Stimulated activated CD4-positive, alpha-beta T cell treated with anti-CD3 and anti-CD28 coated beads, Interleukin-1b, Interleukin-23, amount 100 ng/mL, for 1 hour (primary cell): ENCODE measurements at places on chromosomes 5 and 9.

DNA sequence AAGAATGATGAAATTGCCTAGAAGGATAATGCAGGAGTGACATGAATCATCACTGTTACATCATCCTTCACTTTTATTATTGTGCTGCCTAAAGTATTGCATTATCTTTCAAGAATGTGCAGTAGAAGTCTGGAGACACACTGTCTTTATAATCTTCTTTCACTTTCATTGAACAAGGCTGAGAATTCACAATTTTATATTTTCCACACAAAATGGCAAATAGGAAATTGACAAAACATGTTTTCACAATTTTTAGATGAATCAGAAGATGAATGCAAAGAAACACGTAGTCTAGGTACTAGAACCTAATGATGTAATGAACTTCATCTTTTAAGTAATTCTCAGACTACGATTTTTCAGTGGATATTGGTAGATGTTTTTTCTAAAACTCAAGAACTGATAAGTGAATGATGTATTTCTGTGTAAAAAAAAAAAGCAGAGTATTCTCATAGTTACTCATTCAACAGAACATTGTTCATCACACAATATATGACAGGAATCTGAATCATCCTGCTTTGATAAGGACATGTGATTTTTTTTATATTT is 131.5 kb upstream of the GRHPR start:
- no peak for DNase-seq

- no peak for DNase-seq
Measured at GRCh38 chr5:100854591-100854990, 48.5 kb downstream of the ST8SIA4 start.

GRCh38 chr9:132175431-132175830 is 13.6 kb downstream of the NTNG2 start:
- no peak for DNase-seq

DNA sequence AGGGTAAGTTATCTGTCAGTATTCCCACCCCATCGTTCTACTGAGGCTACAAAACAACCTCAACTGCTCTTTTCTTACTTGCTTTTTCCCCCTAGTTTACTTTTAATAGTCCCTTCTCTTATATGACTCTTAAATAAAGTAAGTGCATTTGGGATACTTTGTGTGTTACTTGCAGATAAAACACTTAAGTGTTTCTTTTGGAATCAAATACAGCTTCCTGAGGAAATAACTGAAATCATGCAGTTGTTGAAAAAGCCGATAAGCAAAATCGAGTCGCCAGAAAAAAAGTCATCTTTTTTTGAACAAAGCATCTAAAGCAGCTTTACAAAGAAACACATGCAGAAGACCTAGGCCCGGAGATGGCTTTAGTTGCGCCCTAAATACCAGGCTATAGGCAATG is 53.5 kb upstream of the EPB41L4A start:
- no peak for DNase-seq

- DNase-seq, result no peak
Measured at GRCh38 chr5:6759983-6760382, 46.8 kb downstream of the TENT4A start.

GRCh38 chr9:130587921-130588320 is 8.5 kb downstream of the FUBP3 start:
- no peak for DNase-seq

DNA sequence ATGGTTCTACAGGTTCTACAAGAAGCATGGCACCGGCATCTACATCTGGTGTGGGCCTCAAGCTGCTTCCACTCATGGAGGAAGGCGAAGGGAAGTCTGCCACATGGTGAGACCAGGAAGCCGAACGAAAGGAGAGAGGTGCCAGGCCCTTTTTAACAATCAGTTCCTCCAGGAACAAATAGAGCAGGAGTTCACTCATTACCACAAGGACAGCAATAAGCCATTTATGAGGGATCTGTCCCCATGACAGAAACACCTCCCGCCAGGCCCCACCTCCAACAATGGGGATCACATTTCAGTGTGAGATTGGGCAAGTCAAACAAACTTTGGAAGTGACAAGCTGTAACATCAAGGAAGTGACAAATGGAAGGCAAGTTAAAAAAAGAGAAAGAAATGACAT is 95.5 kb upstream of the PTPN3 start:
- DNase-seq, result no peak

GRCh38 chr9:70406434-70406862 is 8.0 kb downstream of the KLF9 start:
- no peak for DNase-seq

- no peak for DNase-seq
Measured at GRCh38 chr9:82903503-82903902, 159.4 kb downstream of the RASEF start.

- DNase-seq, result no peak
Measured at GRCh38 chr5:177447066-177447610, 524 bp downstream of the PRR7 start.

- no peak for DNase-seq
Measured at GRCh38 chr5:74319076-74319475, 321.5 kb downstream of the ENC1 start.

GRCh38 chr5:35681911-35682310 is 64.2 kb downstream of the SPEF2 start:
- DNase-seq, result no peak

DNA sequence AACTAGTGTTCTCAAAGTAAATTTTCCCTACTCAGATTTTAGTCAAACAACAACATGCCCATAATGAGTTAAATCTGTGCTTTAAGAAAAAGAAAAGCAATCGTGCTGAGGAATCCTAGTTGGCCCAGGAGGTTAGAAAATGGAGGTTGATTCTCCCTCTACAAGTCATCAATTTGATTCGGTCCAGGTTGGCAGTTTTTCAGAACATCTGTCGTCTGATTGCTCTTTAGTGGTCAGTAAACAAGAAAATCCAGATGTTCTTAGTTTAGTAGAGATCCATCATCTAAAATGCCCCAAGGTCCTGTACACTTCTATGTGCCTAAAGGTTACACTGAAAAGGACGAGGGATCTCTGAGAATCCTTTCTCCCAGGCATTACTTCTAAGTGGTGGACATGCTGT is 659.2 kb downstream of the MTRR start:
- DNase-seq, result no peak

DNA sequence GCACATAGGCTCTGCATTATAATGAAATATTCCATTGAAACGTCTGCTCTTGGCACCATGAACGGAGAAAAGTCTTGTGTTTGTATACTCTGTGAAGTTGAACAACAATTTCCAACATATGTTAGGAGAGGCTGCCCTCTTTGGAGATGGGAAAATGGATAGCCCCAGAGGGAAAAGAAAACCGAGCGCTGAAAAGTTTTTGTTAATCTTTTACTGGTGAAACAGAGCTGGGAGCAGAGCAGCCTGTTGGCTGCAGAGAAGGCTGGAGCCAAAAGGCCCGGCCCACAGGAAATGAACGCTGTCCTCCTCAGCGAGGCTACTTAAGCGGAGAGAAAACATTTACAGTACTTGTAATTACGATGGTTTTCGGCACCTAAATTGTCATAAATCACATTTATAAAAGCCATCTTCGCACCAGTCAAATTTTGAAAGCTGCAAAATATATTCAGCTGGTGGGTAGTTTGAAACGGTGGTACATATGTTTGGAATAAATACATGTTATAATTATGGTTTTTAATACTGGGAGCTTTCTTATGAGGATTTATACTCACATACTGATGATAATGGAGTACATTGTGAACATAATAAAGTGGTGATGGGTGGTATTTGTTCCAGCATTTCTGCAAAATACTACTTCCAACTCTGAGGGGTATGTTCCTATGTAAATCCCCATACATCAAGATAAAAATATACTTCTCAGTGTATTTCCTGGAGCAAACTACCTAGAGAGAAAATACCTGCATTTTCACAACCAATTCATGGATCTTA is 129.6 kb upstream of the CNTLN start:
- DNase-seq, result no peak

GRCh38 chr9:3161912-3162311 is 318.0 kb upstream of the PUM3 start:
- DNase-seq, result no peak

DNA sequence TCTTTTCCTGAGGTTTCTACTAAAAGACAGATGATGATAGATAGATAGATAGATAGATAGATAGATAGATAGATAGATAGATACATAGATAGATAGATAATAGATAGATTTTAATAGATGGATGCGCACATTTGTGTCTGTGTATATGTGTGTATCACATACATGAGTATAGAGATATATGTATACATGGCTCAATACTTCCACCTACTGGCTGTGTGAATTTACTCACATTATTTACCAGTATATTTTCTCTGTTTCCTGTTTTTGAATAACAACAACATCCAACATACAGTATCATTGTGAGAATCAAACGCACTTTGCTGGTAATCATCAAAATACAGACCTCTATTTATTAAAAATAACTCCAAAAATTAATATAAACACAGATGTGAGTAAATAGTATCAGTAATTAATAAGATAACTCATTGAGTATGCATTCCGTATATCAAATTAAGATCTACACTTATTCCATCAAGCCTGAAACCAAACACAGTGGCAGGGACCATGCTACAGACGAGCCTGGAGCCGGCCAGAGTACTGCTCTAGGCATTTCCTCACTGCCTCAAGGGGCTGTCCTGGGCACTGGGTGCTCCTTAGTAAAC is 338.0 kb downstream of the SEMA5A start:
- no peak for DNase-seq

DNA sequence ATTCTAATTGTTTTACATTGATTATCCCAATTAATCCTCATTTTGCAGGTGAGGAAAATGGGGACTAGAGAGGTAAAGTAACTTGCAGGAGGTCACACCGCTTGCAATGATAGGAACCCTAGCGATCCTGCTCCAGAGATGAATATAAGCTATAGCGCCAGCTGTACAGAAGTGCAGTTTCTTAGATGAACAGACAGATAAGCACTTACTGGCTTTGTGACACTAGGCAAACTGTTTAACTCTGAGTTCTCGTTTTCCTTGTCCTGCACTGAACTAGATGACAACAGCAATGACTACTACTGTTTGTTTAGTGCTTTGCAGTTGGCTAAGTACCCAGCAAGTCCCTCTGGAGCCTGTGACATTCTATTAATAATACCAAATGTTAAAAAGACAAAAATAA is 11.1 kb downstream of the LHX6 start:
- no peak for DNase-seq

DNA sequence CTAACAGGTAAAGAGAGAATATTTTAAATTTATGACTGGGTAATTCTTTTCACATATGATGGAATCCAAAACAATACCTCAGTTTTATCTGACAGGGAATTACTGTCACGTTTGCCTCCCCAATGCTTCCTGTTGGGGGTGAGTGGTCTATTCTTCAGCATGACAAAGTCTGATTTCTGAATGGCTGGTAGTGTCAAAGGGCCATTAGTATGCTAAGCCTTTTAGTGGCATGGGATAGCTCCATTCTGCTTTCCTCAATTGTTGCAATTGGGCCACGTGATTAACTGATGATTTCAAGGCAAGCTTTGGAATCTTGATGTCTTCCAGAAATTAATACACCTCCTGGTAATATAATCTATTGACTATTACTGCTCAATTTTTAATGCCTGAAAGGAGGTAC is 14.7 kb upstream of the NDUFS4 start:
- no peak for DNase-seq

GRCh38 chr9:71816916-71817451 is 48.7 kb upstream of the CEMIP2 start:
- DNase-seq, result no peak

DNA sequence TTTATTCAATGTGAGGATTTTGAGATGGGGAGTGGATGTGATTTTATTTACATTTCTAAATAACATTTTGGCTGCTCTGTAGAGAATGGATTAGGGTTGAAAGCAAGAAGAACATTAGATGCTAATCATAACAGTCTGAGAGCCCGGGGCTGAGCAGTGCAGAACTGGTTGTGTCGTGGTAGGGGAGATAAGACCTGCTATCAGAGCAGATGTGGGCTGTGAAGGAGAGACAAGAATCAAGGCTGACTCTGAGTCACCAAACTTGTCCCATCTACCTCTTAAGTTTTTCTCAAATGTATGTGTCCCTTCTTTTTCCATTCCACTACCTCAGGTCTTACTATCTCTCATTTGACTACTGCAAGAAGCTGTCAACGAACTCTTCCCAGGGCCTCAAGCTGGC is 35.4 kb upstream of the SLC28A3 start:
- no peak for DNase-seq

- no peak for DNase-seq
Measured at GRCh38 chr5:146169076-146169475, 13.4 kb downstream of the LARS1 start.

- no peak for DNase-seq
Measured at GRCh38 chr9:18492612-18493011, 18.7 kb downstream of the ADAMTSL1 start.

DNA sequence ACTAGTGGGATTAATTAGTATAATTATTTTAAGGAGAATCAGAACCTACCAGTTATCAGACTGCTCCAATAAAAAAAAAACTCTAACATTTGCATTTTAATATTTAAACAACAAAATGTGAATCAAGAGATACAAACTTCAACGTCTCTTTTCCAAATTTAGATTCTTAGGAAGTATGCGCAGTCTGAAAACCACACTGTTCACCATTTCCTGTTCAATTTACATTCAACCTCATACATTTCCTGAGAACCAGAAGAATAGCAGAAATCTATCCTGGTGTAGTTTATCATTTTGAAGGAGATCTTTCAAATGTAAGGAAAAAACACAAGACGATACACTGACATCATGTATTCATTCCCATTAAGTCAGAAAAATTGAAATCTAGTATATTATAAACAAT is 869.2 kb downstream of the EFNA5 start:
- DNase-seq, result no peak

DNA sequence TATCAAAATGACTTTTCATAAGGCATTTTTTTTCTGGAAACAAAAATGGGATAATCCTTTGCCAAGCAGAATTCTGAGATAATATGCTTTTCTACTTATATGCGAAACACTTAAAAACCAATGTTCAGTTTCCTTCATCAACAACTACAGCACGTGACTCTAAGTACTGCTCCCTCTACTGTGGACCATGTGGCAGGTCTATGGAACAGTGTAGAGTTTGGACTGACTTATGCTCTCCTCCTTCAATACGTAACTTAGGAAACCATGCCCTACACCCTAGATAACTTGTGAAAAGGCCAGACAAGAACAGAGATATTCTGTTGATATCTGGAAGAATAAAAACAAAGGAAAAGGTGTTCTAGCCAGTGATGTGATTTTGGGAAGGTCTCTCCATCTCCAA is 111.3 kb upstream of the GNA14 start:
- no peak for DNase-seq

GRCh38 chr9:131899296-131900228 is 159.7 kb upstream of the RAPGEF1 start:
- no peak for DNase-seq

DNA sequence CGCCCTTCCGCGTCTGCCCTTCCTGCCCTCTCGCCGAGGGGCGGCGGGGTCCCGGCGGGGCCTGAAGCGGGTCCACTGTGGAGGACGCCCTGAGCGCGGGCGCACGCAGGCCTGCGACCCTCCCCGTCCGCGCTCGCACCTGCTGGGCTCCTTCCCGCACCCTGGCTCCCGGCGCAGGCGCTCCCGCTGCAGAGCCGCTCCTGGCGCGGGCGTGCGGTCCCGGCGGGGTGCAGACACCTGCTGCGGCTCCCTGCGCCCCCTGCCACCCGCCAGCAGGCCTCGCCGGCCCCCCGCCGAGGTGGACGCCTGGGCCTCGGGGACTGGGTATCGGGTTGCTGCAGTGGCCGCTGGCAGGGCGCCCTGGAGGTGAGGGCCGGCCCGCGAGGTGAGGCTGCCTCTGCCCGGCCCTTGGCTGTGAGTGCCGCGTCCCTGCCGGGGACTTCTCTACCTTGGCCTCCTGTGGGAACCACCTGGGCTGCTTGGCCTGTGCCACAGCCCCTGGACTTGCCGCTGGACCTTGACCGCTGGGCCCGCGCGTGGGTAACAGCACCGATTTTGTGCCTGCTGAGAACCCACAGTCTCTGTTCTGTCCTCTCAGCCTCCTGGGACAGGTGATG is 627 bp downstream of the ARRDC1 start:
- DNase-seq, result no peak

GRCh38 chr5:111707630-111708164 is 49.3 kb downstream of the NREP start:
- DNase-seq, result no peak
